CD8-positive, alpha-beta memory T cell (primary cell): ENCODE measurements at places on chromosomes 1 and 21.

- H3K36me3 ChIP-seq: no peaks in the 10 kb centered on the region
- no peak overlapping the region for H3K27ac ChIP-seq
- H3K4me1 ChIP-seq: no peaks in the 10 kb centered on the region
- no peak for DNase-seq
- H3K4me3 ChIP-seq: no peak overlapping the region
Measured at GRCh38 chr1:240732390-240732789, 120.4 kb upstream of the GREM2 start.

- no peaks in the 10 kb centered on the region for H3K4me1 ChIP-seq
- no peak overlapping the region for H3K4me3 ChIP-seq
- H3K27me3 ChIP-seq: no peaks in the 10 kb centered on the region
- no peaks in the 10 kb centered on the region for H3K36me3 ChIP-seq
- no peak overlapping the region for H3K27ac ChIP-seq
- DNase-seq: no peak
Measured at GRCh38 chr1:178407215-178407614, 89.5 kb downstream of the CLEC20A start.

DNA sequence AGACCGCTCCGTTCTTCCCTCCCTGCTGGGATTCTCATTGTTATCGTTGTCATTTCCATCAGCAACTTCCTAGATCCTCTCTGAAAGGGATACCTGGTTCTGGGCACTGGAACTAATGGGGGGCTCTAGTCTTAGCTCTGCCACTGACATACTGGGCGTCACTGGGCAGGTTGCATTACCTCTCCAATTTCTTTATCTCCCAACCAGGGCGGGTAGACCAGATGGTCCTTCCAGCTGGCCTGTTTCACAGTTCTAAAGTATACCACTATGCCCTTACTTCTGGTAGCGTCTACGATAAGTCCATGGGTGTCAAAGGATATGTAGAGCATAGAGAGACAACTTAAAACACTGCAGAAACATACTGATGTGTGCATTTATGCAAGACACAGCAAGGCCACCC, 1.4 kb downstream of the GPR37L1 start:
- no peaks in the 10 kb centered on the region for H3K4me1 ChIP-seq
- H3K27ac ChIP-seq: no peak overlapping the region
- H3K36me3 ChIP-seq: no peaks in the 10 kb centered on the region
- H3K27me3 ChIP-seq: no peaks in the 10 kb centered on the region
- DNase-seq: no peak
- H3K4me3 ChIP-seq: no peak overlapping the region

DNA sequence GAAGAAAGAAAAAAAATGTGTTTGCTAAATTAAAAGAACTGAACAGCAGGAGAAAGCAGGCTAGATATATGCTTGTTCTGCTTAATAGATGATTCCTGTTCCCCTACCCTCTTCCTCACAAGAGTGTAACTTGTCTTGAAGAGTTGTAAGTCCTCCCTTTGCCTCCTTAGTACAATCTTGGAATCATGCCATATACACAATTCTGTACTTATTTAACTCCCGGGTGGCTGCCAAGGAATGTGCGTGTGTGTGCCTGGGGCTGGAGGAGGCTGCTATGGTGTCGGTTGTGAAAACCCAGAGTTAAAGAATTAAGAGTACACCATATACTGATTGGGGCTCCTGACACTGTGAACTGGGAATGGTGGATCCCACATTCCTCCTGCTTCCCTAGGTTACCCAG, 194.2 kb downstream of the SIPA1L2 start:
- DNase-seq: no peak
- no peak overlapping the region for H3K4me3 ChIP-seq
- no peaks in the 10 kb centered on the region for H3K36me3 ChIP-seq
- H3K27me3 ChIP-seq: no peaks in the 10 kb centered on the region
- H3K4me1 ChIP-seq: no peaks in the 10 kb centered on the region

GRCh38 chr1:110719908-110720307, 45.2 kb upstream of the KCNA3 start:
- DNase-seq: no peak
- no peaks in the 10 kb centered on the region for H3K4me1 ChIP-seq
- peaks cover 5% of the 10 kb centered on the region for H3K27me3 ChIP-seq
- H3K36me3 ChIP-seq: no peaks in the 10 kb centered on the region
- H3K4me3 ChIP-seq: no peak overlapping the region
